ENCODE measurements at places on chromosomes 1 and 21.

DNA sequence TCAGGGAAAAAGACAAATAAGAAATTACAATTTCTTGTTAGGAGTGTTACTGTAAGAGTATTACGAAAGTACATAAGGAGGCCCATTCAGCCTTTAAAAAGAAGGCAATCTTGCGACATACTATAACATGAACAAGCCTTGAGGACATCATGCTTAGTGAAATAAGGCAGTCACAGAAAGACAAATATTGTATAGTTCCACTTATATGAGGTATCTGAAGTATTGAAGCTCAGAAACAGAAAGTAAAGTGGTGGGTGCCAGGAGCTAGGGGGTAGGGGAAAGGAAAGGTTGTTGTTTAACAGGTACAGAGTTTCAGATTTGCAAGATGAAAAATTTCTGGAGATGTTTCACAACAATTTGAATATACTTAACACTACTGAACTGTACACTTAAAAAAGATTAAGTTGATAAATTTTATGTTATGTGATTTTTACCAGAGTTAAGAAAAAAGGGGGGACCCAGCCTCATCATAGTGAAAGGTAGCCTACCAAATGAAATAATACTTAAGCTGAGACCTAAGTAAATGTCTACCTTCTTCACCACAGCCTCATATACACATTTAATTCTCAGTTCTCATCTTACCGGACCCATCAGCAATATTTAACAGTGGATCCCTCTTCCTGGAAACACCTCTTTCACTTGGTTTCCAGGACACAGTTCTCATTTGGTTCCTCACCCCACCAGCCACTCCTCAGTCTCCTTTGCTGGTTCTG is 19.5 kb downstream of the USP24 start:
- no peak for DNase-seq

DNA sequence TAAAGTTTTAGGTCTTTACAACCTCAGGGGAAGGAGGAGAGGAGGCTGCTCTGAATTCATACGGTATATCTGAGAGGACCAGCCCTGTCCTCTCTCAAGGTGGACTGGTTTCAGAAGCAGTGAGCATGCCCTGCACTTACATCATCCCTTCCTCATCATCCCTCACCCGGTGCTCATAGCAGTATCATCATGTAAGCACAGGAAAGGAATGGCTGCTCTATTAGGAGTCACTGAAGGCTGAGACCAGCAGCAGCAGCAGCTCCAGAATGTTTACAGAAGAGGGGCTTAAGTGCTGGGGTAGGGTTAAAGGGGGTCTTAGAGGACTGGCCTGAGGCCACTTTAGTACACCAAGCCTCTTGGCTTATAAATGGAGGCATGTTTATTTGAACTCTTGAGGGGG is 185.9 kb downstream of the AK5 start:
- no peak for DNase-seq

DNA sequence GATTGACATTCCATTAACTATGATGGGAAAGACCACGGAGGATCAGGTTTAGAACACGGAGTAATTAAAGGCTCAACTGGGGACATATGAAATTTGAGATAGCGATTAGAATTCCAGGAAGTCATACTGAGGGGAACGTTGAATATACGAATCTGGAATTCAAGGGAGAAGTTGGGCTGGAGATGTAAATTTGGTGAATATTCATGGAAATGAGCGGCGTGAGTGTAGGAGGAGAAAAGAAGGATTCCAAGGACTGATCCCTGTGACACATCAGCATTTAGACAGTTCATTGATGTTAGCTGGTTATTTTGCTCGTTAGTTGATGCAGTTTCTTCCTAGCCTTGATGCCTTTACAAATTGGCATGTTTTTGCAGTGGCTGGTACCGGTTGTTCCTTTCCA is 242.8 kb upstream of the KIAA0040 start:
- DNase-seq: no peak

GRCh38 chr1:232472485-232473041 is 157.4 kb downstream of the SIPA1L2 start:
- DNase-seq: no peak

DNA sequence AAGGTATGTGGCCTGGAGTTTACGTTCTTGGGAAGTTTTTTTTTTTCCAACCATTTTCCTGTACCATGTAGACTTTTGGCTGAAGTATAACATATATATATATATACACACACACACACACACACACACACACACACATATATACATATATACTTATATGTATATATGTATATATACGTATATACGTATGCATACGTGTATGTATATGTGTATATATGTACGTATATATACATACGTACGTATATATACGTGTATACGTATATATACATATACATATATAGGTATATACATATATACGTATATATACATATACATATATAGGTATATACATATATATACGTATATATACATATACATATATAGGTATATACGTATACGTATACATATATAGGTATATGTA is 18.9 kb downstream of the CR1 start:
- no peak for DNase-seq

DNA sequence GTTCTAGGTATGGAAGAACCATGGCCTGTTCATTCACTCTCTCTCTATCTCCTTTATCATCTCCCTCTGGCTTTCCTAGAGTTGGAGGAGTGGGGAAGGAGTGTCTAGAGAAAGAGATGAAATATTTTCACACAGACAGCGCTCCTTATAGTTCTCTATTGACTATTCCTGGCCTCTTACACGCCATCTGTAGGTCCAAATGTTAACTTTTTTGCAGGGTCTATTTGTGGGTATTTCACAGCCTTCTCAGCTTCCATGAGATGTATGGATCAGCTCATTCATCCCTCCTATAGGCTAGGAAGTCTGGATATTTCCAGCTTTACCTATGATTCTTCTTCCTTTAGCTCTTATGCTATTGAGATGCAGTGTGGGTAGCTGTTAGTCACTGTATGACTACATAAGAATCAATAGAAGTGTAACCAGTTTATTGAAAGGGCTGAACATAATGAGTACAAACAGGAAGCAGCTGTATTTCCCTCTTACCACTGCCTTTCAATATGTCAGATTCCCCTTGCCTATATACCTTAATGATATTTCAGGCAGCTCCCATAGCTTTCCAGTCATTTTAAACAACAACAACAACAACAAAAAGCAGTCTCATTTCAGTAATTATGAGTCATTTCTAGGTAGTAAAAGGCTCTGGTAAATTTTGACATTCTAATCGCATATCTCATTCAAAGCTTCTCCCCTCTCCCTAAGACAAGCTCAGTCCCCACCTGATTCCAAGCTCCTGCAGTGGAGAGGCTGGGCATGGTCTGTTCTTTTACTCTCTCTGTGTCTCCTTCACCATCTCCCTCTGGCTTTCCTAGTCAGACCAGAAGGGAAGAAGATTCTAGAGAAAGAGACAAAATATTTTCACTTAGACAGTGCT is 149.5 kb downstream of the TTLL7 start:
- no peak for DNase-seq

DNA sequence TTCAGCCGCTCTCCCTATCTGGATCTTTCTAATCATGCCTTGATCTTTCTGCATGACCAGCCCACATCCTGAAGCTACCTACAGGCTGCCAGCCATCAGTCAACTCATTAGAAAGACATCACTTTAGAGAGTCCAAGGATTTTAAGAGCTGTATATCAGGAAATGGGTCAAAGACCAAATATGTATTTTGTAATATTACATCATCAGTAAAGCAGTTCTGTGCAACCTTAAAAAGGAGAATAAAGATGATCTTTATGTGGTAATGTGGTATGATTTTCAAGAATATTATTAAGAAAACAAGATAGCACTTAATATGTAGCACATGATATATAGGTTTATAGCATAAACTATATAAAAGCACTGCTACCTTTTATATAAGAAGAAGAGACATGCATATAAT is 47.6 kb downstream of the SLC30A7 start:
- no peak for DNase-seq

DNA sequence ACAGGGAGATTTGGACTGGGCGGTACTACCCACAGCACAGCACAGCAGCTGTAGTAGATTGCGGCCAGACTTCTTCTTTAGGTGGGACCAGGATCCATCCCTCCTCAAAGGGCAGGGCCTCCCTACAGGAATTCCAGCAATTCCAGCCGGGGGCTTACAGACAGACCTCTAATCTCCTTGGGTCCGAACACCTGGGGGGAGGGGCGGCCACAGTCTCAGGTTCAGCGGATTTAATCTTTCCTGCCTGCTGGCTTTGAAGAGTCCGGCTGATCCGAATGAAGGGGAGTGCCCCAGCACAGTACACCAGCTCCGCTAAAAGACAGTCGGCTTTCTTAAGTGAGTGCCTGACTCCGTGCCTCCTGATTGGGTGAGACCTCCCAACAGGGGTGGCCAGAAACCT is 1708.5 kb downstream of the BRINP3 start:
- DNase-seq: no peak

GRCh38 chr21:43372663-43373361 is 54.1 kb downstream of the SIK1 start:
- no peak for DNase-seq

- no peak for DNase-seq
Observed at GRCh38 chr1:206559672-206559995, 52.3 kb downstream of the RASSF5 start.

DNA sequence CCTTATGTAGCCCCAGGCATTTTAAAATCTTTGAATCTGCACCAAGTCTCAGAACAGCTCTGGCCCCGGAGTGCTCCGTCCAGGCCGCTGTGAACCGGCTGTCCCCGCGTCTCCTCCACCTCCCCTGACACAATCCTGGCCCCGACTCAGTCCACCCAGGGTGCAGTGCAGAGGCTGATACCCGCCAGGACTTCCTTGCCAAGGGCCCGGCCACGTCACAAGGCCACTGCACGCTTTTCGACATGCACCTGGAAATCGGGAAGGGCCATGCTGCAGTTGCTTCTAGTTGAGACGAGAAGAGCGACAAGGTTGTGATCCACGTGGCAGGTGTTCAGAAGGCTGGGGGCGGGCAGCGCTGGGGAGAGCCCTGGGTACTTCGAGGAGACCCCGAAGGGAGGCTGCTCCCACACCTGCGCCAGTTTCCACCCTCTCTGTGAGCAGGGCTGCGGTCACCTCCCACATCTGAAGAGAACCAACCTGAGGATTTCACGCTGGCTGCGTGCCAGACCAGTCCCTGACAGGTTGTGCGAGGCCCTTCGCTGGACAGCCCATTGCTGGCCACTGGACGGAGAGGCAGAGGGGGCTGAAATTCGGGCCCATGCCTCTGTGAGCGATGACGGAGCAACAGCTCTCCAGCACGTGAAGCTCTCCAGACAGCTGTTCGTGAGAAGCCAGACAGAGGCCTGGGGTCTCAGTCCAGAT is 6.7 kb downstream of the VWA1 start:
- no peak for DNase-seq

DNA sequence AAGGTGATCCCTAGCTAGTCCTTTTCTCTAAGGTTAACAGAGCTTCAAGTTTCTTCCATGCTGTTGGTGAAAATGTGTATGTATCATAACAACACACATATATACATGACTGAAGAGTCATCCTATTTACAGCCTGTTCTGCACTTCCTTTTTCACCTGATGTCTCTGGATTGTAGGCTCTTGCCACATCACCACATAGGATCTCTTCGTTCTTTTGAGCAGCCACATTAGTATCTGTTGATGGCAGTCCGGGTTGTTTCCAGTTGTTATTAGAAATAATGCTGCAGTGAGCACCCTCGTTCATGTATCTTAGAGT is 19.7 kb downstream of the MRPL37 start:
- no peak for DNase-seq

GRCh38 chr1:220990427-220991339 is 111.4 kb downstream of the HLX start:
- DNase-seq: peak; percentile 9

DNA sequence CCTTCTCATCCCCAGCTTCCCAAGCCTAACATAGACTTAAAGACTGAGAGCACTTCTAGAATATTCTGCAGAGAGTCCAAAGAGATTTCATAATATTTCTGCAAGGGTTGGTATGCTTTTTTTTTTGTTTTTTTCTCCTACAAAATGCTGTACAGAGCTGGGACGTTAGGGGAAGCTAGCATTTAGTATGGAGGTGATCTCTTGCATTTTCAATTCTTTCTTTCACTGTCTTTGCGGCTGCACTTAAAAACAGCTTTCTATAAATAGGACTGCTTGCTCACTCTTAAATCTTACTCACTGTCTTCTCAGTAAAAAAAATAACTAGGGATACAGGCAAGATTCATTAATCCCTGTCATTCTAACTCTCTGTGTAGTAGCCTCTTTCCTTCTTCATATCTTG is 7.4 kb downstream of the DSCAM start:
- DNase-seq: no peak

DNA sequence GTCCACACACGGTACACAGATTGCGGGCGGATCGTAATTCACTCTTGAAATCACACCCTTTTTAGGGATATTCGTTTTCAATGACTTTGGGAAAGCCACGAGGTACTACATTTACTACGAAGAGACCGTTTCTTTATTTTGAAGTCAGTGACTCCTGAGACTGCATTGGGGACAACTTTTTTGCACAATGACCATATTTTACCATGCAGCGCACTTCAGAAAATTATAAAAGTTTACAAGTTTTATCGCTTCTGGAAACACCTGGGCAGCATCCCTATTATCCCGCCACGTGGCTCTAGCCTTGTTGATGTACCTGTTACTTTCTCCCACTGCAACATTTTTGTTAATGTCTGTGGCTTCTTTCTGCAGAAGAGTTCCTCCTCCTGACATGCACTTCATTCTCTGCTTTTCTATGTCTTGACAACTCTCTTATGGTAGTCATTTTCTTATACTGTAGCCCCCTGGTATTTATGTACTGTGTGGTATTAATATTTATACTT is 1.3 kb upstream of the AKT3 start:
- no peak for DNase-seq

DNA sequence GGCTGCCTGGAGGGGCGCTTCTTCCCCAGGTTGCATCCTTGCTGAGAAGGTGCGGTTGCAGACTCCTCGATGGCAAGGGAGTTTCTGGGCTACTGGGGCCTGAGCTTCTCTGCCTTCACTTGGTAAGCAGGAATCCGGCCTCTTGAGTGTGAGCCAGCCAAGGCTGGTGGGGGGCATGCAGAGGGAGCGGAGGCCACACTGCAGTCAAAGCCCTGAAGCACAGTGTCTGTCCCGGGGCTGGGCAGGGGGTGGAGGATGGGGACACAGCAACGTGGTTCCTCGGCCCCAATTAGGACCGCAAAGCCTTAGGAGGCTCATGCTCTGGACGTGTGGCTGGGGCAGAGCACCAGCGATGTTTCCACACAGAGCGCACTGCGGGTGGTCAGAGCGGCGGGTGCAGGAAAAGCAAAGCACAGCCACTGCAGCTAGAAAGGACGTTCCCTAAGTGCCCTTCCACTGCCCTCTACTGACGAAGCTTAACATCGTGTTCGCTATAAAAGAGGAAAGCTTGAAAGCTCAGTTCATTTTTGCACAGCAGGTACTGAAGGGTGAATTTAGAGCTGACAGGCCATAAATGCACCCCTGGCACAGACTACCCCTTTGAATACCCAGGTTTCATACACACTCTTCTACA is 60.7 kb upstream of the COG2 start:
- DNase-seq: no peak

- no peak for DNase-seq
Observed at GRCh38 chr1:154095456-154096060, 59.3 kb downstream of the NUP210L start.

DNA sequence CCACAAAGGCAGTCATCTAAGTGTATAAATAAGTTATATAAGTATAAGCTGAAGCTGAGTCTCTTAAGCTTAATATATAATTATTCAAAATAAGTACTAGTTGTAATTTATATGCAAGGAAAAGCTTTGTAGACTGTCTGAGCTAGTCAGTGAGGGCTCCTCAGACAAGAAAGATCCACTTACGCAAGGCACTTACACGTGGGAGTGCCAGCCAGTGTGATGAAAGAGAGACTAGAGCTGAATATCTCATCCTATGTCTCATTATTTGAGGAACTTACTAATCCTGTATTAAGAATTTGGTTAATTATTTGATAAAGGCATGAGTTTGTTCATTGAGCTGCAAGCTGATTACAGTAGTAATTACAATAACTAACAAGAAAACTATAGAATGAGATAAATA is 146.9 kb downstream of the PDE4B start:
- no peak for DNase-seq

Data from smooth muscle cell of the brain vasculature (primary cell).